Activated CD4-positive, alpha-beta T cell treated with anti-CD3 and anti-CD28 coated beads, Interleukin-2, Interleukin-6, amounts not matched to agents 100 ng/mL and 50 ng/mL, durations not matched to agents 16 hours and 8 hours (primary cell): ENCODE measurements at places on chromosomes 7 and 10.

DNA sequence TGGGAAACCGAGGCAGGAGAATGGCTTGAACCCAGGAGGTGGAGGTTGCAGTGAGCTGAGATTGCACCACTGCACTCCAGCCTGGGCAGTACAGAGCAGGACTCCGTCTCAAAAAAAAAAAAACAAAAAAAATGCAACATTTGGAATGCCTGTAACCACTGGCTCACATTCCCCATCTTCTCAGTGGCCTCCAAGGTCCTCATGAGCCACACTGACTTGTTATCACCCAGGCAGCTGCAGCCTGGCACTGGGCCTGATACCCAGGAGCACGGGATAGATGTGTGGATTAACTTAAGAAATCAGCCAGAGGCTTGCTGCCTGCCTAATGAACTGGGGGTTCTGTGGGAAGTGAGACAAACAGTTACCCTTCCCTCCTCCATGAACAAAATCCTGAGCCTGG is 23.0 kb downstream of the JCAD start:
- DNase-seq, result no peak

GRCh38 chr10:27558612-27559020 is 54.5 kb downstream of the RAB18 start:
- DNase-seq, result peak; percentile 50

DNA sequence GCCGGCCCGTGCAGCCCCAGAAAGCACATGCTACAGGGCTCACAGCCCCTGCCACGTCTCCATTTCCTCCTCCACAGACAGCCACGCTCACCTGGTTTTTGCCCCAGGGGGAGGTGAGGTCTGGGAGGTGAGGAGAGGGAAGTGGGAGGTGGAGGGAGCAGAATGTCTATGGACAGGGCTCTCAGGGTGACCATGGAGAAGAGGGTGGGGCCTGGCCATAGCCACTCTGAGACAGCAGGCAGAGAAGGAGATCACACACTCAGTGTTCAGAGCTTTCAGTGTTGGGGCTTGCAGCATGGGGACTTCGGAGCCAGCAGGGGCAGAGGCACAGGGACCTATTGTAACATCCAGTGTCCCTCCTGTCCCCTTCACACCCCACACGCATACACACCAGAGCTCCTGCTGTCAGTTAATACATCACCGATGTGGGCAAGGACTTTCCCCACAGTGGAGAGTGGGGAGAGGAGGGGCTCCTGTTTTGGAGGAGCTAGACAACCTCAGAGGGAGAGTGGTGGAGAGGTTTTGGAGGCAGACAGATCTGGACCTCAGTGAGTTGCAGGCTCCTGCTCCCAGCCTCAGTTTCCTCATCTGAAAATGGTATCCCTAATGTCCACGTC is 14.4 kb downstream of the WDFY4 start:
- no peak for DNase-seq

DNA sequence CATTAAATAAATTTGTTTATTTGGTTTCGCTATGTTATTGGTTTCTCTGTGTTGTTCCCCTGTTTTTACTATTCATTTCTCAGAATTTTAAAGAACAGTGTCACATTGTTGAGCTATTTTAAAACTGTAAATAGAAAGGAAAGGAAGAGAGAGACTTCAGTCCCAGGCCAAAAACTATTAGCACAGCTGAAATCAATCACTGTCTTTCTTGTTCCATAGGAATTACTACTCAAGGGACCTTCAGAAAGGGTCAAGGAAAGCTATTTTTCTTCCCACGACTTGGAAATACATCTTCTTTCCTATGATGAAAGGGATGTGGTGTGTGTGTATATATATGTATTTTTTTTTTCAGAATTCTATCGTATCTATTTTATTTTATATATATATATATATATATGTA is 29.0 kb upstream of the GNAT3 start:
- no peak for DNase-seq

DNA sequence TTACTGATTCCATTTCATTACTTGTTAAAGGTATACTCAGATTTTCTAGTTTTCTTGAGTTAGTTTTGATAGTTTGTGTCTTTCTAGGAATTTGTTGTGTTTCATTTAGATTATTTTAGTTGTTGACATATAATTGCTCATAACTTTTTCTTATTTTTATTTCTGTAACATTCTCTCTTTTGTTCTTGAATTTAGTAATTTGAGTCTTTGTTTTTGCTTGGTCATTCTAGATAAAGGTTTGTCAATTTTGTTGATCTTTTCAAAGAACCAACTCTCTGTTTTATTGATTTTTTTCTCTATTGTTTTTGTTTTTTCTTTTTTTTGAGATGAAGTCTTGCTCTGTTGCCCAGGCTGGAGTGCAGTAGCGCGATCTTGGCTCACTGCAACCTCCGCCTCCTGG is 7.2 kb downstream of the EXOC6 start:
- DNase-seq, result no peak
